ENCODE measurements at places on chromosomes 4 and X.

GRCh38 chr4:147136310-147136709, 190.6 kb upstream of the TTC29 start:
- DNase-seq, result no peak

GRCh38 chrX:72478351-72478750, 94.3 kb downstream of the HDAC8 start:
- no peak for DNase-seq

DNA sequence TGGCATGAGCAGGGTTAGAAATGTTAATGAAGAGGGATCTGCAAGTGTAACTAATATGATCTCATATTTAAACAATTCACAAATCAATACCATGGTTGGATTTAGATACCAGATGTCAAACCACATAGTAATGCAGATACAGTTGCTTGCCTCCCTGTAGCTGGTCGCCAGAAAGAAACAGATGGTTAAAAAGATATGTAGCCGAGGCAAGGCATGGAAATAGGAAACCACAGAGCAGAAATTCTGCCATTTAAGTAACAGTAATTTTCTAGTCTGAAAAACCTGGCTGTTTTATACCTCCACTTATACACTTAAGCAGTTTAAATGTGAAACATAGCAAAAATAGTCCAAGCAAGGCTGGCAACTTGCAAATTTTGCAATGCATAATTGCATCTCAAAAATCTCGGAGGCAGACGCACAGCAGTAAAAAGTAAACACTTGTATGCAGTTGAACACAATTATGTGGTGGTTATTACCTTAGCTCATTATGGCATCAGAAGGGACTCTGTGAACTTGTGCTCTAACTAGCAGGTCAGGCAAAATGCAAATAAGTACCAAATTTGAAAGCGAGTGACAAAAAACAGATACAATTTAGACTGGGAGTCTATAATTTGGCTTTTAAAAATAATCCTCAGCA, 126.8 kb downstream of the NAA11 start:
- DNase-seq, result no peak

DNA sequence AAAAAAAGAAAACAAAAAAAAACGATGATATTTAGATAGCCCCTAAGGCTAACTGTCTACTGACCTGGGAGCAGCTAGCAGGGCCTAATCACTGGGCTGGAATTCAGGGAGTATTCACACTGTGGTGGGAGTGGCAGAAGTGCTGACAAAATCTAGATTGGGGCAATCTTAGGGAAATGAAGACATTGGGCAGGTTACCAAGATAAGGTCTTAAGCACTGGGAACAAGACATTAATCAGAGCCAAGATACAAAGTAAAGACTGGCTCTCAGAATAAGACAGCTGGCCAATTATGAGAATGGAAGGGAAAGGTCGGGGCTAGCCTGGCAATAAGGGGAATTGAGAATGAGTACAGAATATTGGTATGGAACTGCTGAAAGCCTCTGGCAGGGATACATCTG, 100.2 kb upstream of the GRIA3 start:
- no peak for DNase-seq

DNA sequence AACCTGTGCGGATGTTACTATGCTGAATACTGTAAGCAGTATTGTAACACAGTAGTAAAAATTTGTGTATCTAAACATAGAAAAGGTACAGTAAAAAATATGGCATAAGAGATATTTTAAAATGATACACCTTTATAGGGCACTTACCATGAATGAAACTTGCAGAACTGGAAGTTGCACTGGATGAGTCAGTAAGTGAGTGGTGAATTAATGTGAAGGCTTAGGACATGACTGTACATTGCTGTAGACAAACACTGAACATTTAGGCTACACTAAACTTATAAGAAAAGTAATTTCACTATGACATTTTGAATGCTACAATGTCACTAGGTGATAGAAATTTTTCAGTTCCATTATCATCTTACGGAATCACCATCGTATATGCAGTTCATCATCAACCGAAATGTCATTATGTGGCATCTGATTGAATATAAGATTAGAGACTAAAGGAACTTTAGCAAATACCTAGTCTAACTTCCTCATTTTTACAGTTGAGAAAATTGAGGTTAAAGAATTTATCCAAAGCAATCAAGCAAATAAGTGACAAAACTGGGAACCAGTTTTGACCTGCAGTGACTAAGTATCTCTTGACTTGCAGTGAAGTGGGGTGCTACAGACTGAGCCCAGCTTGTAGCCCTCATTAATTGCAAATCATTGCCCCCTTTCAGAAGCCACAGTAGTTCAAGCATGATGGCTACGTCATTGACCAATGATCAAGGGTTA, 55.3 kb downstream of the EGF start:
- no peak for DNase-seq

DNA sequence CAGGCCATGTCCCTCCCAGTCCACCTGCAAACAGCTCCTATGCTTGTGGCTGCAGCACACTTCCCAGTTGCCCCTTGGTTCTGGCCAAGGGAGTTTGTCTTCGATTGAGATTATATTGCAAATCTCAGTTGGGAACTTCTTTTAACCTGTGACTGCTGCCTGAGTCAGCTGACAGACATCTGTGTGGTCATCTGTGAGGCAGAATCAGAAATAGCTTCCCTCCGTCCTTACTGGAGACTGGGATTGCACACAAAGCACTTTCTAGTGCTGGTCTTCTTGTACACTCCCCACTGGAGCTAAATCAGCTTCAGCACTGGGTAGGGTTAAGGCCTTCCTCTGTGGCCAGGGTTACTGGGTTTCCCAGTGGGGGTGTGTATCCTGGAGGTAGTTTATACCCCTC, 34.3 kb downstream of the ZNF330 start:
- no peak for DNase-seq

- no peak for DNase-seq
These were observed 47.7 kb downstream of the RWDD4 start for GRCh38 chr4:183611210-183611830.

DNA sequence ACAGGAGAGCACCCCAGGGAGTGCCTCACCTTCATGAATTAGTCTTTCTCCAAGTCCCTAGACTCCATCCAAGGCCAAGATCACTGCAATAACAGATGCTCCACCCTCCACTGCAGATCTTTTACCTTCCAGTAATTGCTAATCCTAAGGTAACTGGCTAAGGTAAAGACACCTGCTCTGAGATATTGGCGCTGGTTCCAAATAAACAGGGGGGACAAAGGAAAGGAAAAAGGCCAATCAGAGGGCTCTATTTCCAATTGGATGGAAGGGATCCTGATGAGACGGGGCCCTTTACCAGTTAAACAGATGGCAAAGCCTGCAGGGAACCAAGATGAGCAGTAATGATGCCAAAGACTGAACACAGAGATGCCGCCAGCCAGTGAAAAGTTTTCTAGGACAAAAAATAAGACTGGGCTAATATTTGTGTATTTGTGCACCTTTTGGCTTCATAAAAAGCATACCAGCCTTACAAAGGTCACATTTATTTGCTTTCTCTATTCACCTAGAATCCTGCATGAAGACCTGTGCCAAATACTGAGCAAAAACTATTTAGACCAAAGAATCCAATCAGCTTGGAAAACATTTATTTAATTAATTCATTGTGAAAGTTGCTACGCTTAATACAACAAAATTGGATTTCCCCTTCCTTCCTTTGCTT, 148.5 kb downstream of the PPP3CA start:
- no peak for DNase-seq

DNA sequence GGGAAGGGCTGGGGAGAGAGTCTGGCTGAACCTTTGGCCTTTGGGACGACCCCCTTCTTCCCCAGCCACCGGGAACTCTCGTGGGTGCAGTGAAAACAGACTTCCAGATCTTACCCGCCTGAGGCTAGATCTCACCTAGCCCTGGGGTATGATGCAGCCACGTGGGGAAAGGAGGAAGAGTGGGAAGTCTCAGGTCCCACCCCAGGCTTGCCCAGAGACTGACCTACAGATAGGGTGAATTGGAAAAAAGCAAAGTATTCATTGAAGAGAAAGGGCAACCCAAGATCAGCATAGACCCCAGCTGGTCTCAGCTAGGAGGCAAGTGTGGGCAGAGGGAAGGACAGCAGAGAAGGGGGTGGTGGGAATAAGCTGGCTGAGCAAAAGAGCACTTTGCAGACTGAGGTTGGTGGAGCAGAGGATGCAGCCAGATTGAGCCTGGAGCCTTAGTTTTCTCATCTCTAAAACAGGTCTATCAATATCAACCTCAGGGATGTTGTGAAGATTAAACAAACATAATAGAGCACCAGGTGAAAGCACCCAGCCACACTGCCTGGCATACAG, 4.2 kb upstream of the EFNB1 start:
- no peak for DNase-seq

DNA sequence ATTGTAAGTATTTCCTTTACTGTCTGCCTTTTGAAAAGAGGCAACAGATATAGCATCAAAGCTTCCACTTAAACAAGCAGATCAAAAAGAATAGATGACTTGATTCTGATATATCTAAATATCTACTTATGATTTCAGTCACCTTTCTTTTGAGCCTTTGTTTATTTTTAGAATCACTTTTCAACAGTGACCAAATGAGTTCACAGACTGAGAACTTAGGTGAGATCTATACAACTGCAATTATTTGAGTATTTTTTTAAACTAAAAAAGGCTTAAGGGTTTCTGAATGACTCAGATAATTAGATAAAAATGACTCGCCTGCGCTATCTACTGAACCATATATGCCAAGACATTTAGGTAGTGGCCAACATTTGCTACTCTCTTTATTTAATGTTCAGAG, 166.7 kb upstream of the KCNIP4 start:
- DNase-seq, result no peak

GRCh38 chr4:10413177-10413576, 44.0 kb downstream of the ZNF518B start:
- DNase-seq, result no peak

DNA sequence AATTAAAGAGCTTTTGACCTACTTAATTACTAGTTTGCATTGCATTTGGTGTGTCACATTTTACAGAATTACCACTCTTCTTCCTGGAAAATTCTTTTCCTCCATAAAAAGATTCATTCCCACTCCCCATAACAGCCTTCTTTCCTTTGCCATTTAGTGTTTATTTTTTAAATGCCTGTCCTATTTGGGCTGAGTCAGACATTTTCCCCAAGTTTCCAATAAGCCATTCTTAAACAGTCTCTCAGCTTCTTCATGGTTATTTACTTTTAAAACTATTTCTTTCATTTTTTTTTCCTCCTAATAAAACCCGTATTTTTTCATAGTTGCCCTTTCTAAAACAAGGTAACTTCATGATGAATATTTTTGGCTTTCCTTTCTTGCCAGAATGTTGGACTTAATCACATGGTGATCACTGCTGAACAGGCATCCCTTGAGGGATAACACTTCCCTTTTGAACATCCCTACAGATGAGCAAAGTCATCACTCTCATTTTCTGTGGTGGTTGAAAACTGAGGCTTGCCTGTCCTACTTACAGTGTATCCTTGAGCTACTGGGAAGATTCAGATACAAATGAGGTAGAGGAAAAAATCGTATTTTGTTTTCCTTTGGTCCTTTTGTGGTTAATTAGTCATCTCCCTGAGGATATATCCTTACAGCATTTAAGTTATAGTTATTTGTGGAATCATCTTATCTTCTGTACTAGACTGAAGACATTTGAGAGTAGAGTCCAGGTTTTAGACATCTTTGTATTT, 520.5 kb upstream of the NR3C2 start:
- DNase-seq, result no peak

DNA sequence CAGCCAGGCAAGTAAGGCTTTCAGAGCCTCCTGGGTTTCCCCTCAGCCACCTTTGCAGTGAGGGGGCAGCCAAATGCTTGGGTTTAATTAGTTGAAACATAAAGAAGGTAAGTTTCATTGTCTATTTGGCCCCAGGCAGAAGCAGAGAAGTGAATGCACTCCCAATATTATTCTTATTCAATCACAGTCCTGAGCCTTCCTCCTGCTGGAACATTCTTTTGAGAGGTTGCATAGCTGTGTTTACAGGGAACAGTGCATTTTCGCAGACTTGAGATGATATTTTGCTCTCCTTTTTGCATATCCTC, 13.9 kb downstream of the SLC2A9 start:
- no peak for DNase-seq

DNA sequence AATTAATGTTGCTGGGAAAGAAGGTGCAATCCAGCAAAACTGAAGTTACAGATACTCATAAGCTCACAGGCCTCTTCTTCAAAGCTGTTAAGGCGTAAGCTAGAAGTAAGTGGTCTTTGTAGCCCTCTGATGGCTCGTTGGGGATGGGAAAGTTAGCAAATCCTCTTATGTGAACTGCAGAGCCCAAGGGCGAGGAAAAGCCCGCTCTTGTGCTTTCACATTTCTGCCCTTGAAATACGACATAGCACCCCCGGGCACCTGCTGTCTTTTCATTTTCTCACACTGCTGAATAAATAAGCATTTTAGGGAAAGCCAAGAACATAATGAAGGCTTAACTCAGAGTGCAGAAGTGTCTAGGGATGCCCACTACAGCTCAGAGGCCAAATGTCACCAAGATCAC, 73.1 kb upstream of the SORBS2 start:
- DNase-seq, result no peak

DNA sequence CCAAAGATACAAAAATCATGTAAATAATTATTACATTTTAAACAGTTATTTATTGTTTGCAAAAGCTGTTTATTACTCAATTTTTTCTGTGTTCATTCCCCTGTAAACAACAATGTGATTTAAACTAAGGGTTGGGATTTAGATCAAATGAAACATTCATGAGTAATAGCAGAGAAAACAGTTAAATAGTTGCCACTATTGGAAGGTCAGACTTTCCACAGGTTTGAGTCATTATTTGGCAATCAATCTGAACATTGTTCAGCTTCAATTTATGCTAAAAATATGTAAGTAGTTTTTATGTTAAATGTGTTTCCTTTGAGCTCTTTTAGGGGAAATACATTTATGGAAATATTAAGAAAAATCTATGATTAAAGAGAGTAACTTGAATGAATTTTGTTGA, 144.9 kb downstream of the STIM2 start:
- DNase-seq, result no peak

DNA sequence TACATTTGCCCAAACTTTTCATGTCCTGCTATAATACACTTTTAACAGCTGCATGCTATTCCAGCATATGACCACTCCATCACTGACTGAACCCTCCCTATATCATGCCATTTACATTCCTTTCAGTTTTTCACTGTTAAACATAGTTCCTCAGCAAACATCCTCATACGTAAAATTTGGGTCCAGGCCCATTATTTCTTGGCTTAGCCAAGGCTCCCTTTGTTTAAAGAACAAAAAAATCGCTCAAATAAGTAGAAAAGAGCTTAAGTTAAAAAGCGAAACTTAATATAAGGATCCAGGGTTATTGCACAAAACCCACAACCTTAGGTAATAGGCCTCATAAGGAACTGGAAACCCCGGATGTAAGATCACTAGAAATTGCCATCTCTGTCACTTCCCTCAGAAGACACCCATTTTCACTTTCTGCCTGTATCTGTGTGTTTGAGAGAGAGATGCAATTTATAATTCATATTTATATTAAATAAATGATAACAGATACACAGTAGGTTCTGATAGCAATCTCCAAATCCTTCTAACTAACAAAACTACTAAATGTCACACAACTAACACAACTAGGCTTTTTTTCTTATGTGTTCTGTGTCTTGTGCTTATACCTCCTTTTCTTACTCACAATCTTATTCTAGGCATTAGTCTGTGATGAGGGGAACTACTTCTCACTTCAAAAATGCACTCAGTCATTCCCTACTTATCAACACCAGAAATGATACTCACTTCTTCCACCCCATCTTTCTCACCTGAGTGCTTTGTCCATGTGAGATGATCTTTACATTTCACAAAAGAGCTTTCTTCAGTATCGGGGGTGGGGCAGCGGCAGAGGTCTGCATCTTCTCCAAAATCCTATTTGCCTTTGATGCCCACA, 59.9 kb upstream of the FAM241A start:
- DNase-seq, result no peak

Data from Ammon's horn (tissue), 1 donor.